Astrocyte of the hippocampus (primary cell): ENCODE measurements at places on chromosomes 11 and 22.

- DNase-seq, result no peak
These were observed 5.5 kb upstream of the OR52B6 start for GRCh38 chr11:5575152-5575551.

DNA sequence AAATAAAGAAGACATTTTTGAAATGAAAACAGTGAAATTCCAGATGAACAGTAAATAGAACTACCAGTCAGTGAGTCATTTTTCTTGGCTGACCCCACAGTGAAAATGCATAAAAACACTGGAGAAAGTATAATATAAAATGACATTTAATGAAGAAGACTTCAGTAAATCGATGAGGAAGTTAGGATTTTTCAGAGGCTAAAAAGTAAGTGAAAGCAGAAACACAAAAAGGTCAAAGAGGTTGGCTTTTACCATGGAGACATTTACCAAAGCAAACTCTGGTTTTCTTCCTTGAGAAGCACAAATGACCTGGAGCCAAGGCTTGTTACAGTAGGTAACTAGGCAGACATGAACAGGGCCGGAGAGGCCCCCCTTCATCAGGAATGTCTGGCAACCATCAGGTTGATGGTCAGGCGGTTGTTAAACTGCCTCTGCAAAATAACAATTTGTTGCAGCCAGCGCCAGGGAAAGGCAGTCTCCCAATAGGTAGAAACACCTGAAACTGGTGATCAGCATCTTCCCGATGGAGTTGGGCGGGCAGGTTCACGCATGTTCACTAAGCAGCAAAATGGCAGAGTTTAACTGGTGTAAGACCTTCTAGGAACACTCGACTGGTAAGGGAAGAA lies 16.7 kb upstream of the TMEM123 start:
- DNase-seq, result peak; percentile 60

DNA sequence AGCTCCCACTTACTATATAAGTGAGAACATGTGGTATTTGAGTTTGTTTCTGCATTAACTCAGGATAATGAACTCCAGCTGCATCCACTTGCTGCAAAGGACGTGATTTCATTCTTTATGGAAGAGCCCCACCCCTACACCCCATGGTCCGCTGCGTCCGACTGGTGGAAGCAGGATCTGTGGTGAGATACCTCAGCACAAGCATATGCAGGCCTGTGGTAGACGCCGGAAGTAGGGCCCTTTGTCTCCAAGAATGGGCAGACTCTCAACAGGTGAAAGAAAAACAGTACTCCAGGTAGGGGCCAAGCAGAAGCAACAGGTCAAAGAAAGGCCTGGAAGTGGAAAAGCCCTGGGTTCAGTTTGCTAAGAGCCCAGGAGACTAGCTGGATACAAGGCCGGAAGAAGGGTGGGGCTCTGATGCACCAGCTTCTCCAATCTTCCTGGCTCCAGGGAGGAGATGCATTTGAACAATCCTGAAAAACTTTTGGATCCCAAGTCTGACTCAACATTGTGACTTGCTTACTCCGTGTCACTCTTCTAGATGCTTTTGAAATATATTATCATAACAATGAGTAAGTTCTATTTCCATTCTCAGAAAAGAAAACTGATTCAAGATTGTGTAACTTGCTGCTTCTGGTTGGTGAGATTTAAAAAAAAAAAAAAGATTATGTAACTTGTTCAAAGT lies 30.4 kb downstream of the NEAT1 start:
- peak; percentile 29 for DNase-seq

DNA sequence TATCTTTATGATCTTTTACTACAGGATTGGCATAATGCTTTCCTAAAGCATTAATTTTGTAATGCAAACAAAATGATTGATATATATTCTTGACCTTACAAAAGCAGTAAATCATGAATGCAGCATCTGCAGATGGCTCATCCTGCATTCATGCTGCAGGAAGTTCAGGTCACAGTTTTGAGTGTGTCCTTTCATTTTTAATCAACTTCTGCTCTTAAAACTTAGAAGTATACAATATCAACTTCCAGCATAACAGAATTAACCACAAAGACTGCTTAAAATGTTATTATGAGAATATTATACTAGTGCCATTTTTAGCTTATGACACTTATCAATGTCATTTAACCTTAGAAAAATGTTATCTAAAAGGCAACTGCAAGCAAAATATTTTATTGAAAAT lies 54.0 kb downstream of the SLC36A4 start:
- DNase-seq, result no peak

- DNase-seq, result no peak
These were observed 133.1 kb downstream of the MICAL2 start for GRCh38 chr11:12243486-12243885.

- DNase-seq, result no peak
These were observed 11.5 kb upstream of the NEAT1 start for GRCh38 chr11:65410936-65411680.

- peak; percentile 80 for DNase-seq
These were observed 108.7 kb upstream of the E2F8 start for GRCh38 chr11:19349340-19350025.

GRCh38 chr11:2778630-2779498 lies 79.1 kb upstream of the KCNQ1OT1 start:
- DNase-seq, result peak; percentile 91

GRCh38 chr11:75966537-75967287 lies 151.7 kb downstream of the UVRAG start:
- DNase-seq, result peak; percentile 67
